Left lobe of liver (tissue), 2 donors: ENCODE measurements at places on chromosomes 4 and X.

GRCh38 chrX:150683536-150684146 is 9.6 kb upstream of the MTMR1 start:
- DNase-seq = no peak

GRCh38 chrX:108344216-108344615 is 94.0 kb downstream of the COL4A6 start:
- DNase-seq = no peak

GRCh38 chrX:132657876-132658275 is 169.0 kb upstream of the MBNL3 start:
- no peak for DNase-seq

- DNase-seq = no peak
Observed at GRCh38 chr4:158609116-158609515, 62.6 kb downstream of the C4orf46 start.

- DNase-seq = no peak
Observed at GRCh38 chr4:147288512-147288911, 192.4 kb upstream of the EDNRA start.

DNA sequence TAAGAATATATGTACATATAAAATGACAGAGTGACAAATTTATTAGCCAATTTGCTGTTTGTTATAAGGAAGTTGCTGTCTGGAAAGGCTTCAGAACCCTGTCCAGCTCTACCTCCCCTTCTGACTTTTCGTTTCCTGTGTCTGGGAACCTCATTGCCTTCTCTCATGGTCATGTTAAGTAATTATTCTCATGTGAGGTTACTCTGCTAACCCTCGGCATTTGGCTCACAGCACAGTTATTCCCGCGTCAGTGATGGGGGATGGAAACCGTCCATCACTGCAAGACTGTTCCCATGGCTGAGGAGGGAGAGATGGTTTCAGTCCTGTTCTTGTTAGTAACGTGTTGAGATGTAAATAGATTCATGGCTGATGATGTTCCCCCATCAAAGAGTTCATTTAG is 11.9 kb downstream of the EDNRA start:
- DNase-seq = no peak

- no peak for DNase-seq
Observed at GRCh38 chr4:26533685-26534084, 43.4 kb upstream of the CCKAR start.

DNA sequence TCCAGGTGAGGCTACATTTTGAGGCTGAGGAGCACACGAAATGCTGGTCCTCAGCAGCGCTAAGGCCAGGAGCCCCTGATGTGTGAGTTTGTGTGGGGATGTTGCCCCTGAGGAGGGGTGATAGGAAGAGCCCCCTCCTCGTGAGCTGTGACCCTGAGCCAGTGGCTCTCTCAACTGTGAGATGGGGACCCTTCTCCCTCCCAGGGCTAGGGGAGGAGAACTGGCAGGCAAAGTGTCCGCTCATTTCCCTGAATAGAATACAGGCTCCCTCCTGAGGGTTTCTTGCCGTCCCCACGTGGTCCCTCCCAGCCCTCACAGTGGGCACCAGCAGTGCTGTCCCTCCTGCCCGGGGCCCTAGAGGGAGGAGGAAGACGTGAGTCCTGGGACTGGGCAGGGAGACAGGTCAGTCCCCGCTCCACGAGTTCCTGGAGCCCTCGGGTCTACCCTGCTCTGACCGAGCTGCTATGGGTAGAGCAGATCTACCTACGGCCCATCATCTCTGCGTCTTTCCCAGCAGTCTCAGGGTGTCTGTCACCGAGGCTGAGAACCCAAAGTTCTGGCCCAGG is 21.0 kb upstream of the TBC1D14 start:
- no peak for DNase-seq

- DNase-seq = no peak
Observed at GRCh38 chr4:56218230-56218895, 168.9 kb downstream of the AASDH start.

- no peak for DNase-seq
Observed at GRCh38 chrX:72349190-72349589, 43.5 kb upstream of the CITED1 start.
